Naive thymus-derived CD8-positive, alpha-beta T cell (primary cell): ENCODE measurements at places on chromosomes 3 and 15.

- DNase-seq = no peak
Observed at GRCh38 chr3:2526926-2527325, 428.3 kb downstream of the CNTN4 start.

DNA sequence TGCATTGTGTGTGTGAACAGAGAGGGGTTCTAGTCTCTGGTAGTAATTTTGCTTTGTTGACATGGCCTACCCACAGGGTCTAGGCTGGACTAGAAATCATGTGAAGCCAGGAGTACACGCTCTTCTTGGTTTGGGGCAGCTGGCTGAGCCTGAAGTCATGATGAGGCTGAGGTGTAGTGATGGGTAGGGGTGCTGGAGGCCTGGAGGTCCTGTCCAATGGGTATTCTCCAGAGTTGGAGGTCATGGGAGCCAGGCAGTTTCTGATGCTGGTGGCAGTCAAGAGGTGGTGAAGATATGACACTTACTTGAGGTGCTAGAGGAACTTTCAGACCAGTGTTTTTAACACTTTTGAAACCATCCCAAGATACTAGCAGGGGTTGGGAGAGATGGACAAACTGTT, 18.5 kb upstream of the EPHB1 start:
- DNase-seq = no peak

GRCh38 chr15:98823012-98823458, 174.7 kb downstream of the IGF1R start:
- no peak for DNase-seq

DNA sequence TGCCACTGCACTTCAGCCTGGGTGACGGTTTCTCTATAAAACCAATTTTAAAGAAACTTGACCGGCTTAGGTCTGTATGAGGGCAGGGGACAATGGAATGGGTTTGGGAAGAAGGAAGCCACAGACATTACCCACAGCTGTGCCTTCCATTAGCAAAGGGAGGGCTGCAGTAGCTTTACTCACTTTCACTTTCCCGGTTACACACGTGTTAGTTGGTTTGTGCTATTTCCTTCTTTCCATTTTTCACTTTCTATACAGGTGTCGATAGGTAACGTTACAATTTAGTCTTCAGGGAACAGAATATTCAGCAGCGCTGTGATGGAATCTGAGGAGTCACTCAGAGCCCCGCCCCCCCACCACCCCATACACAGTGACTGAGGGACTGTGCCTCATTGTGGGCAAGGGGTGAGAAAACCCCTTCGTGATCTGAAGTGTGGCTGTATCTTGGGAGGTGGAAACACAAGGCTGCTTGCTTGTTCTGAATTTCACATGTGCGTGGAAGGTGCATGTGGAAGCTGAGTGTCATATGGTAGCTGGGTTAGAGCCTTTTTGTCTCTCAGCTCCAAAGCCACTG, 44.8 kb upstream of the RPL32 start:
- DNase-seq = no peak

GRCh38 chr3:58260261-58260731, 22.7 kb downstream of the ABHD6 start:
- DNase-seq = no peak

DNA sequence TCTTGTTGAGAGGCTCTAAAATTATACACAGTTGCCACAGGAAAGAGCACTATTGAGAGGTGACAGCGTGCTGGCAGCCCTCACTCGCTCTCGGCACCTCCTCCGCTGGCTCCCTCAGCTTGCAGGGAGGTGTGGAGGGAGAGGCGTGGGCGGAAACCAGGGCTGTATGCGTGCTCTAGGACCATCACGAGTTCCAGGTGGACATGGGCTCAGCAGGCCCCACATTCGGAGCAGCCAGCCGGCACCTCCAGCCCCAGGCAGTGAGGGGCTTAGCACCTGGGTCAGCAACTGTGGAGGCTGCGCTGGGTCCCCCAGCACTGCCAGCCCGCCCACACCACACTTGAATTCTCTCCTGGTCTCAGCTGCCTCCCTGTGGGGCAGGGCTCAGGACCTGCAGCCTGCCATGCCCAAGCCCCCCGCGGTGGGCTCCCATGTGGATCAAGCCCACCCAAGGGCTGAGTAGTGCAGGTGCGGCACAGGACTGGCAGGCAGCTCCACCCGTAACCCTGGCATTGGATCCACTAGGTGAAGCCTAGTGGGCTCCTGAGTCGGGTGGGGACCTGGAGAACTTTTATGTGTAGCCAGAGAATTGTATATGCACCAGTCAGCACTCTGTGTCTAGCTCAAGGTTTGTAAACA, 460.6 kb upstream of the ALCAM start:
- DNase-seq = no peak

GRCh38 chr3:145175626-145176025, 985.4 kb downstream of the PLOD2 start:
- no peak for DNase-seq

DNA sequence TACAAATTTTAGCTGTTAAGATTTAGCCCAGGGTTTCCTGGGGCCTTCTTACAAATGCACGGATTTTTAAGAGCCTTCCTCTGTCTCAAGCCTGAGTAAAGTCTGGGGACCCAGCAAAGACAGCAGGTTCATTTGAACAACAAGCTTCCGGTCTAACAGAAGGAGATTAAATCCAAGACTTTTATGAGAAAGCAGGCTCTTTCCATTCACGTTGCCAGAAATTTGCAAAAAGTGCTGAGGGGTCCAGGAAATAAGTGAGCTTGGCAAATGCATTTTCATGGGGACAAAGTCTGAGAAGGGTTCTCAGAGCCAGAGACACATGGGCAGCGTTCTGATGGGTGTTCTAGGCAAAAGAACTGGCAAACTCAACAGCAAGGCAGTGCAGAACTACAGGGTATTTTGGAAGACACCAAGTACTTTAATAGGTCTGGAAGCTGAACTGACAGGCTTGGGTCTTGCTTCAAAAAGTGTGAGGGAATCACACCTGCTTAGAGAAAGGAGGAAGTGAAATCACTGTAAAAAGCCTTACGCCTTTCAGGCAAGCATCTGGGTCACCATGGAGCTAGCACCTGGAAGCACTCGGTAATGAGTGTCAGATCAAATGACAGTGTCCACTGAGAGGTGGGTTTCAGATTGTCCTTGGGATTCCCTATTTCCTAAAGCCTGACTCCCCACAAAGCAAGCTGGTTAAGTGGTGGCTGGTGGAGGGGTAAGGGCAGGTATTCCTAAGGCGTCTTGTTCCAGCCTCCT, 115.8 kb upstream of the ARHGEF3 start:
- no peak for DNase-seq

DNA sequence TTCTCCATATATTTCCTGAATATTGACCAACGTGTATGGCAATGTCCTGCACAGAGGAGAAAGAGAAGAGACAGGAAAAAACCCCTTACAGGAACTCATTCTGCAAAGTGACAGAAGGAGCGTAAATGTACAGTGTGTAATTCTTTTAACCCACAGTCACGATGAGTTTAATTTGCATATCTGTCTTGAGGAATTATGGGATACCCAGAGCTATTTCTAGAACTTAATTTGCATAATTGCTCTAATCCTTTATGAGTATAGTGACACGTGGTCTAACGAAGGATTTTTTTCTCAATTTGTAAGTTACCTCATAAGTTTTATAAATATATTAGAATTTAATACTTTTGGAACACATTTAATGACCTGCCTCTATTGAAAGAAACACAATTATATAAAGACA, 9.8 kb downstream of the GPR27 start:
- no peak for DNase-seq

DNA sequence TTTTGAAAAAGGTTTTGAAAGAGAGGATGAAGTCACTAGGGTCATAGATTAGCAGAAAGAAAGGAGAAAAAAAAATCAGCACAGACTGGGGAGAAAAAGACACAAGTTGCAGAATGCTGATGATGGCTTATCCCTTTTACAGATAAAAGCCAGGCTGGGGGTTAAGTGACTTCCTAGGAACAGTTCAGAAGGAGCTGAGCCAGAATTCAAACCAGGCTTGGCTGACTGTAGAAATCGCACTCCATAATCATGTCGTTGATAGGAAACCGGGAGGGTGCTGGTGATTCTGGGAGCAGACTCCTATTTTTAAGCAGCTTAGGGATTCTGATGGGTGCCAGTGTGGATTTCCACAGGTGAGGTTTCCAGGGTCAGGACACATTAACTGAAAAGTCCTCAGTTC, 159.5 kb upstream of the BHLHE40 start:
- no peak for DNase-seq

DNA sequence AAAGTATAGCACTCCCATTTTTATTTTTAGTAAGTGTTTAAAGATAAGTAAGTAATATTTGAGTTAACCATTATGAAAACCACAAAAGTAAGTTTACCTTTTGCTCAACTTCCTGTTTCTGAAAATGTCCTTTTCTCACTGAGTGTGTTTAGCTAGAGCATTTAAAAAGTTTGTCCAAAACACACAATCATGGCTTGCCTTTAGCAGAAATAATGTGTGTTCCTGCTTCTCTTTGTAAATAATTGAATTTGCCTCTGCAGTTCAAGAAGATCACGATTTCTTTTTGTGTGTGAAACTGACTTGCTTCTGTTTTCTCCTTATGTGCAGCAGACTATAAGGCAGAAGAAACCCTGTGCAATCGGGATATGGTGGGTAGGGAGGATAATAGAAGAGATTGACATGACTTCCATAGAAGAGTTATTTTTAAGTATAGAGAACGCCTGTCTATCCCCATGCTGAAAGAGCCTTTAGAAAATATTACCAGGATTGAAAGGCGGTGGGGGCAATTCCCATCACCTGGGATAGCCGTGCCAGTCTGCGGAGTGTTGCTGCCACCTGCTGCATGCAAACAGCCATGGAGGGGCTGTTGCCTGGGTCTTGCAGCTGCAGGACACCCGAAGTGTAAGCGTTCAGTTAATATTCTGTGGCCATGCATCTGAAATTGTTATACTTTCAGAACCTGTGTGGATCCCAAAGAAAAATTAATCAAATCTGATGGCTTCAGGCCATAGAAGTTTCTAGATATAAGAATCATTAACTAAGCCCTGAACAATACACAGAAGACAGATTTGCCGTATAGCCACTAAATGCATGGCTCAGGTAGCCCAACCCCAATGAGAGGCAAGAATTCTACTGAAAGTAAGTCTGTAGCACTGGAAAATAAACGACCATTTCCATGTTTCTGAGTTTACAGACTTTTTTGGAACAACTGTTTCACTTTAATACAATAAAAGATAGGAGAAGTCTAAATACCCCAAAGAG, 2.4 kb upstream of the CD96 start:
- DNase-seq = peak; percentile 74

- no peak for DNase-seq
Observed at GRCh38 chr15:37929238-37929637, 5.2 kb upstream of the TMCO5A start.

DNA sequence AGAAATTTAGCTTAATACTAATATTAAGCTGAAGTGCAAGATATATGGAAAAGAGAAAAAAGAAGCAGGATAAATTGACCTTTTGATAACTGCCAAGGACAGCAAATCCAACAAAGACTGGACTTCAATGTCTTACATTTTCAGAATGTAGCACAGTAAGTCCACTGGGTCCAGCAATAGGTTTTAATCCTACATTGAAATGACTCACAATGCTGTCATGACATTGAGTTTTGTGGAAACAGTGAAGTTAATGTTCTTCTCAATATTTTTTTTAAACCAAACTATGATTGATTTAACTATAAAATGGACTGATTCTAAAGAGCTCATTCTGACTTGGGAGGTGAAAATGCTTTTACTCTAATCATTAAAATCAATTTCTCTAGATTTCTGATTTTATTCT, 166.6 kb upstream of the ZNF717 start:
- no peak for DNase-seq

DNA sequence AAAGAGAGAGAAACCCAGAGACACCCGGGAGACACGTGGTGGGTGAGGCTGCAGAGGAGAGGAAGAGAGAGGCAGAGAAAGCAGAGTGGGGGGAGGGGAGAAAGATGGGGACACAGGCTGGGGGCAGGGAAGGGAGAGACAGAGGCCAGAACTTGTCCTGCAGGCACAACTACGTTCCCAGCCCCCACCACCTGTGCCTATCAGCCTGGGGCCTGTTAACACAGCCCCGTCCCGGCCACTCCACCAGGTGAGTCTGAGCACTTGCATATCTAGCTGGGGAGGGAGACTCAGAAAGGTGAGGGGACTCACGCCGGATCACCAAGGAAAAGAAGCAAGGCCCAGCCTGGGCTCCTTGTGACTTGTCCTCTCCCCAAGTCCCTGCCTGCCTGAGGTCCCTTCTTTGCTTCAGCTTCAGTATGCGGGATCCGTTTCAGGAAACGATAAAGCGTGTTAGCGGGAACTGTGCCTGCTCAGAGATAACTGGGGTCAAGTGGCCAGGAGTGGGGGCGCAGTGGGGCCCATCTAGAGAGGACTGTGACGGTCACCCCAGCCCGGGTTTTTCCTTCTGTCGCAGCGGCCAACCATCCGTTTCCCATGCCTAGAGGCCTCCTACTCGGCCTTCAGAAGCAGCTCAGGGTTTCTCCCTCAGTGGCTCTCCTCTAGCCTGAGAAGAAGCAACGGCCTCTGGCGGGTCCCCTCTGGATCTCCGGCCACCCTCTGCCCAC, 10.3 kb downstream of the LINGO1 start:
- no peak for DNase-seq

DNA sequence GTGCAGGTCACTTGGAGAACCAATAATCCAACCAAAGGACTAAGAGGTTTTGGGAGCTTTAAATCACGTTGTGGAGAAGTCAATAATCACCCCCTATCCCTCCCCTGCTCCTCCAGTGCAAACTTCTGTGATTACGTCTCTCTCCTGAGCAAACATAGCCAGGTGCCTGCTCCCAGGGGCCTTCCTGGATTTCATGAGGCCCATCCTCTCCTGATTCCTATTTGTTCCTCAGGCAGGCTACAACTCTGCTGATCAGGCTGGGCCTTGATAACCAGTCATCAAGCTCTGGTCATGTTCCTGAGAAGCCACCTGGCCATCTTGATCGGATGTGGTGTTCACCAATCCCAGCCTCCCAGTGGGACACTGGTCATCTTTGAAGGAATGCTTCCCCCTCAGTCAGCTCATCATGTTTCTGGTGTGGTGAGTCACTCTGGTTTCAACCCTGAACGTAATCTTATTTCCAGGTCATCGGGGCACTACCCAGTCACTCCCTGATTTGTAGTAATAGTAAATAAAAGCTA, 2.9 kb upstream of the ZNF710 start:
- no peak for DNase-seq

DNA sequence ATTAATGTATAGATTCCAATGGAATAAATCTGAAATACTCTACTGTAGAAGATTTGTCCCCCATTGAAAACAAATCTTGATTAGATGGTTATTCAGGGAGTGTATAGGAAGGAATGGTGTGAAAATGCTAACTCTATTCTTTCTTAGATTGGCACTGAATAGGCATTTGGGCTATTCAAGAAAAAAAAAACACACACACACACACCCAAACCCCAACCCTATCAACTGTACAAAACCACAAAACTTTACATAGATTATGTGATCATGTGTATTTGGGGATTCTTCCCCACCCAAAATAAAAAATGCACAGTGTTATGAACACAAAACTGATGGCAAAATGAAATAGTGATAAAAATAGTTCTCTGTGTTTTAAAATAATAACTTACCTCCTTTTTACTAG, 61.8 kb downstream of the TIGIT start:
- no peak for DNase-seq

DNA sequence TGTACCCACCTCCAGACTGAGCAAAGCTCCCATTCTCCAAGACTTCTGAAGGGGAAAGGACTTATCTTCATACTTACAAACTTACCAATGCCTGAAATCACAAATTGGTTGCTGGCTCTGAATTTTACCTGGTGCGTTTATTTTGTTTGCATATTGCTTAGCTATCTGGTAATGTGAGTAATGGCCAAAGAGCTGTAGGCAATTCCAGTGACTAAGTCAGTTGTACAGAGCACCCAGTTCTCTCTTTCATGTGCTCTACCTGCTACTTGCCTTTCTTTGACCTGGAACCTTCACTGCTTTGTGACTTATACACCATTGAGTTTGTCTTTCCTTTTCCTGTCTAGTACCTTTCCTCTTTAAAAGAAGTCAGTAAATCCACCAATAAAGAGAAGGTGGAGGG, 755.9 kb upstream of the LMCD1 start:
- no peak for DNase-seq
